Renal cortex interstitium (tissue), 15 donors: ENCODE measurements at places on chromosomes 6 and 20. TPM values are rescaled to one million over a fixed set of nuclear protein-coding genes. Genes with fewer than 3 reads are reported as not detected.

Gene SLC24A3
- polyA plus RNA-seq, result 4.8 TPM

Gene PLA2G7
- polyA plus RNA-seq, result 2.8 TPM

Gene CHRNA4
- 9.5 TPM for polyA plus RNA-seq

Gene TP53TG5
- 1.6 TPM for polyA plus RNA-seq

Gene GJA10
- not detected for polyA plus RNA-seq

DNA sequence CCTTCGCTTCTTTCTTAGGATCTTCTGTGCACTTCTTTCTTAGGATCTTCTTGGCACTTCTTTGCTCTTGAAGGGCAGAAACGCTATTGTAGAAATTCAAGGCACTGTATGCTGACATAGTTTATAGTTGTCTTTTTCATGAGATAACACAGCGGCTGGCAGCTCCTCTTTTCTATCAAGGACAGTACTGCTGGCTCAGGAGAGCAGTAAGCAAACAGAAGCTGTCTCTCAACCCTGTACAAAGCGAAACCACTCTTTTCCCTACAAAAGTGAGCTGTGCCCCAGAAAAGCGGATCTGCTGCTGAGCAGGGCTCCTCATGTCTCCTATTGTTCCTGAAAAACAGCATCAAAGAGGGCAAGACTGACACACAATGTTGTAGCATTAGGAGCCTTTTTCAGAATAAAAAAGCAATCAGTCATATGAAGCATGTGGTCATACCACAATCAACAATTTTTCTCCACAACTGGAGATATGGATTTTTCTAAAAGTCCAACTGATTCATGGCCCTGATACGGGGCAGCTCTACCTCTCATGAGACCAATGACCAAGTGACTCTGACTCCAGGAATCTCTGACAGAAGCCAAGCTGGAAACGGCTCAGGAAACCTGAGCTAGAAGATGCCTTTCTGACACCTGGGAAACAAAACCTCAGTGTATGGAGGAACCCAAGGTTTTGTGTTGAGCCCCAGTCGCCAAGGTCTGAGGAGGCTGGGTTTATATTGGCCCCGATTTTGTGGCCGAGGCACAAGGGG, 255.9 kb downstream of the ESR1 start:
- DNase-seq, result no peak

GRCh38 chr20:15827628-15828027, 745.6 kb downstream of the KIF16B start:
- DNase-seq, result no peak

DNA sequence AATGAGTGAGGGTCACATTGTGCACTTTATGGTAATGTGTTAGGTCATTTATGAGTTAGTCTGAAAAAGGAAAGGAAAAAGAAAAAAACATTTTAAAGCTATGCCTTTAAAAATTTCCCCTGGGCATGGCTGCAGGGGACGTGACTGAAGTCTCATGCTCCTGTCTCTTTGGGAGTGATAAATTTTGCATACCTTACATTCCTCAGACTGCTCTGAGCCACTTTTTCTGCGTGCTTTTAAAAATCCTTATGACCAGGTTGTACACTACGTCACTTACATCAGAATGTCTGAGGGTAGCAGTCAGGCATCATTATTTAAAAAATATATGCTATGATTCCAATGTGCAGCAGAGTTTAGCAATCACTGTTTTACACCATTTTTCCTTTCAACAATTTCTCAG, 121.2 kb downstream of the RFPL4B start:
- no peak for DNase-seq

GRCh38 chr6:158303210-158303731, 9.0 kb upstream of the TULP4 start:
- DNase-seq, result no peak

DNA sequence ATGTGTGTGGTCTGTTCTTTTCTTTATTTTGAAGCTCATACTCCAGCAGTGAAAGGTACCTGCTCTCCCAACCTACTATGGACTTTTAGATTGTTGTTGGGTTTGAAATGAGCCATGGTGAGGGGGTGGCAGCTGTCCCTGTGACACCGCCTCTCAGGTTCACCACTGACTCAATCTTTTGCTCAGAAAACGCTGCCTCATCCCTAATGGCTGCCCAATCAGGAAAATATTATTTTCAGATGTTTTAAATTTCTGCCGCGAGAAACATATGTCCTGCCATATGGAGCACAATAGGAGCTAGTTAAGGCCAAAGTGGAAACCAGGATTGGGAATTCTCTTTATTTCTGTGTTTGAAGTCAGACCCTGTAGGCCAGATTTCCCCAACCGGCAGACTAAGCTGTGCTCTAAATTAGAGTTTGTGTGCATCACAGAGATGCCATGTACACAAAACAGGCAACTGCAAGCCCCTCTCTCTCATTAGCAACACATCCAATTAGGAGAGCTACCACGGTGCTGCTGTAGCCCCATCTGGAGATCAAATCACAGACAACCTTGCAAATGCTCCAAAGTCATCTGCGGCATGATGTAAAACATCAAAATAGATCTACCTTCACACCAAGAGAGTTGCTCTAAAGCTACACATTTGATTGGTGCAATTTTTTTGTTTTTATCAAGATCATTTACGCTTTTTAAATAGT, 144.1 kb upstream of the BACH2 start:
- no peak for DNase-seq

- no peak for DNase-seq
Observed at GRCh38 chr6:86916393-86916792, 20.9 kb upstream of the HTR1E start.

DNA sequence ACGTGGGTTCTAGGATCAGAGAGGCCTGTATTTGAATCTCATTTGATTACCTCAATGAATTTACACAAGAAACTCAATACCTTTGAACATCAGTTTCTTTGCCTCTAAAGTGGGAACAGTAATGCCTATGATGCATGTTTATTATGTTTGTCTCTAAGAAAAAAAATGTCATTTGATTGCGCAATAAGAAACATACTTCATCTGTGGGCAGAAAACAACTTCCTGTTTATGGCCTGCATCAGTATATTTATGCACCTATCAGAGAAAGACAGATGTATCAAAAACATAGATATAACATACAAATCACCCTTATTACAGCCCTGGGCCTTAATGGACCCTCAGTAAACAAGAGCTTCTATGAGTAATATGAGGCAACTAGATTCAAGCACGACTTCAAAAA, 516.4 kb upstream of the ARID1B start:
- no peak for DNase-seq

GRCh38 chr6:110485491-110485890, 9.1 kb upstream of the SLC22A16 start:
- DNase-seq, result no peak

- DNase-seq, result no peak
Observed at GRCh38 chr20:7883309-7883708, 56.9 kb downstream of the HAO1 start.

DNA sequence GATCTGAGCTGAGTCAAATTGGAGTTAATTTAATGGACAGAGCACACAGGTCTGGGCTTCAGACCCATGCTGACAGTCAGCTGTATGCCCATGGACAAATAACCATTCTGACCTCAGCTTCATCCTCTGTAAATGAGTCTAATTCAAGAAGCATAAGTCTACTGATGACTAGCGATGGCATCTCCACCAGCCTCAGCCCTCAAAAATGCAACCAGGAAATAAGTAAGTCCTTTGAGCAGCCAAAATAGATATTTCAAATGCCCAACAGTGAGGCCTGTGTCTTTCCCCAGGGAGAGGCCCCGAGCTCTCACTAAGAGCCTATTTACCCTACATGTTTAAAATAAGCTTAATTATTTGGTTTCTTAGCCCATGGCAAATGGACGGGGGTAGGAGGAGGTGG, 114.2 kb upstream of the MTHFD1L start:
- DNase-seq, result no peak

DNA sequence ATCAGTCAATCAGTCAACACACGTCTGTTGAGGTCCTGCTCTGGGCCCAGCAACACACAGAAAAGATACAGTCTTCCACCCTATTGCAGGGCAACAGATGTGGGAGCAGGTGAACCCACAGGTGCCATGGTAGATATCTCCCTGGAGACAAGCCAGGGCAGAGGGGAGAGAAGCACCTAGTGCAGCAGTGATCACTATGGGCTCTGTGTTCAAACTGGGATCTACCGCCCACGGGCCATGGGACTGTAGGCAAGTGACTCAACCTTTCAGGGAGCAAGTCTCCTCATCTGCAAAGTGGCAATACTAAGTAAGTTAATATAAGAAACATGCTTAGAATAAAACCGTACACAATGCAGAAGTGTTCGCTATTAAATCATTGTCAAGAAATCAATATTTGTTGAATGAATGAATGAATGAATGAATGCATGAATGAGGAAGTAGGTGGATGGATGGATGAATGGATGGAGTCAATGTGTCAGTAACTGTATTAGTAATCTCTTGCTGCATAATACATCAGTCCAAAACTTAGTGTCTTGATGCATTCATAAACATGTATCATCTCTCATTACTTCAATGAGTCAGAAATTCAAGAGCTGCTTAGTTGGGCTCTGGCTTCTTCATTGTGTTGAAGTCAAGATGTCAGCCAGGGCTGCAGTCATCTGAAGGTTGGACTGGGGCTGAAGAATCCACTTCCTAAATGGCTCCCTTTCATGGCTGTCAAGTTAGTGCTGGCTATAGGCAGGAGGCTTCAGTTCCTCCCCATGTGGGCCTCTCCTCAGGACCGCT, 31.9 kb upstream of the NFATC2 start:
- no peak for DNase-seq

DNA sequence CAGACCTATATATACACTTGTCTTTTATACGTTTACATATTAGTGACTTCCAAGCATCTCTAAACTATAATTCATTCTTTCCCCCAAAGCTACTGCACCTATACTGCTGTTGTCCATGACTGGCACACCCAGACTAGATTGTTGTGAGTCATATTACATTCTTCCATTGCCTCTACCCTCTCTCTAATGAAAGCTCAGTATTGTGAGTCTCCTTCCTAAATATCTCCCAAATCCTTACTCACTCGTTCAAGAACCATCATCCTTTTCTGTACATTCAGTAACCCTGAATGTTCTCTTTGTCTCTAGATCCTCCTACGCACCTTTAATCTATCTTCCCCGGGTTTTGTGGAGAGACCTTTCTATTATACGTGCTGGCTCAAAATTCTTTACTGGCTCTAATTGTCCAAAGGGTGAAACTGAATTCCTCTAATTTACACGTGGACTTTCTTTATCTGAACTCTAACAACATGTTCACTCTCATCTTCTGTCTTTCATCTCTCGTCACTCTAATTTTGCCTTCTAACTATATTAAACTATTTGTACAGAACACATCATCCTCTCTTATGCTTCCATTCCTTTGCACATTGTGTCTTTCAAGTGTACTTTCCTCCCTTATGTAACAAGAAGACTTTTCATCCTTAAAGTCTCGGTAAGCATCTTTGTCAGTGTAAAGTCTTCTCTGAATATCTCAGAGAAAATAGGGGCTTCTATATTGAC, 109.3 kb downstream of the IBTK start:
- DNase-seq, result no peak

DNA sequence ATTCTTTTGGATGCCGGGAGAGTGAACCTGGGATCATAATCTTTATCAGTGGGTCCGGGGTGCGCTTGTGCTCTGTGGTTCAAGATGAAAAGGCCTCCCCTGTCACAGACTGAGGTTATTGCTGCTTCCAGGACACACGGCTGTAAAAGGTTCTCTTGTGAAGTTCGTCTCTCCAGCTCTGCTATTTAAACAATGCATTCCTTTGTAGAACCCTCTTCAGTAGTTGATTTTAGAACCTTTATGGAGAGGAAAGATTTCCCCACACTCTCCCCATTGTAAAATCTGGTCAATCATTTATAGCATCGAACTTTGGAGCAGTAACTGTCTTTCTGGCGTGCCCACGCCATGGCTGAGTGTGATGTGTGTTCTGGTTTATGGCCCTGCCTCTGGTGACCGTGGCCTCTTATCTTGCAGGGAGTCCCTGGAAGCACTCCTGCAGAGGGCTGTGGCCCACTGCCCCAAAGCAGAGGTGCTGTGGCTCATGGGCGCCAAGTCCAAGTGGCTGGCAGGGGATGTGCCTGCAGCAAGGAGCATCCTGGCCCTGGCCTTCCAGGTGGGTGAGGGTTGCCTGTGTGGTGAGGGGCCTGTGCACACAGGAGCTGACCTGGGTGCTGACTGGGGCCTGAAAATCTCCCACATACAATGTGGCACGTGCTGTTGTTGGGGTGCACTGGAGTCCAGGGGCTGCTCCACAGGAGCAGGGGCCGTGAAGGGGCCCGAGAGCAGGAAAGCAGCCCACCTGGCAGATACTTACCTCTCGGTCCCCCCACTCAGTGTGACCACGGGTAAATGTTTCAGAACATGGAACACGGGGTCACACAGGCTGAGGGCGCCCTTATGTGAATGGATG, 11.6 kb upstream of the C20orf204 start:
- no peak for DNase-seq

GRCh38 chr6:14513496-14514393, 396.2 kb downstream of the CD83 start:
- no peak for DNase-seq
